Stromal cell of bone marrow (primary cell): ENCODE measurements at places on chromosomes 5 and 9.

DNA sequence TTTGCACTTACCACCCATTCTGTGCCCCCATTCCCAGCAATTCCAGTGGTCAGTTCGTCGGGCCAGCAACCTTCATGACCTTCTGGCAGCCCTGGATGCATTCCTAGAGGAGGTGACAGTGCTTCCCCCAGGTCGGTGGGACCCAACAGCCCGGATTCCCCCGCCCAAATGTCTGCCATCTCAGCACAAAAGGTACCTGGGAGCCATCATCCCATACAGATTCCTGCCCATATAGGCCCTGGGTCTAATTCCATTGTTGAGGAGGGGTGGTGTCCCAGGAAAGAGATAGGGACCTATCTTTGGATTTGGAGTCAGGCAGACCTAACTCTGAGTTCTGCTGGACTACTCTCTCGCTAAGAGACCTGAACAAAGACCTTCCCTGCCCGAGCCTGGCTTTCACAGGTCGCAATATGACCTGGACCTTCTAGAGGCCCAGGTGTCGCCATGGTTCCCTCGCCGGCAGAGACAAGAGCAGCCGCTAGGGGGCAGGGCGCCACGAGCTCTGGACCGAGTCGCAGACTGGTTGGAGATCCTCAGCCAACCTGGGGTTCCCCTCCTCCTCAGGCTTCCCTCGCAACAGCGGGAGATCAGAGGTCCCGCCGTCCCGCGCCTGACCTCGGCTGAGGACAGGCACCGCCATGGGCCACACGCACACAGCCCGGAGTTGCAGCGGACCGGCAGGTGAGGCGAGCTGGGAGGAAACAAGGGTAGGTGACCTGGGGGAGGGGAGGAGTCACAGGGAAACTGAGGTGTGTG is 3.1 kb downstream of the SLC4A9 start:
- DNase-seq: peak; percentile 18

GRCh38 chr5:80623999-80624398 is 30.5 kb upstream of the MSH3 start:
- no peak for DNase-seq

- DNase-seq: no peak
Measured at GRCh38 chr5:175640106-175640775, 17.6 kb upstream of the HRH2 start.

- DNase-seq: no peak
Measured at GRCh38 chr5:1171340-1171941, 30.0 kb upstream of the SLC6A19 start.

DNA sequence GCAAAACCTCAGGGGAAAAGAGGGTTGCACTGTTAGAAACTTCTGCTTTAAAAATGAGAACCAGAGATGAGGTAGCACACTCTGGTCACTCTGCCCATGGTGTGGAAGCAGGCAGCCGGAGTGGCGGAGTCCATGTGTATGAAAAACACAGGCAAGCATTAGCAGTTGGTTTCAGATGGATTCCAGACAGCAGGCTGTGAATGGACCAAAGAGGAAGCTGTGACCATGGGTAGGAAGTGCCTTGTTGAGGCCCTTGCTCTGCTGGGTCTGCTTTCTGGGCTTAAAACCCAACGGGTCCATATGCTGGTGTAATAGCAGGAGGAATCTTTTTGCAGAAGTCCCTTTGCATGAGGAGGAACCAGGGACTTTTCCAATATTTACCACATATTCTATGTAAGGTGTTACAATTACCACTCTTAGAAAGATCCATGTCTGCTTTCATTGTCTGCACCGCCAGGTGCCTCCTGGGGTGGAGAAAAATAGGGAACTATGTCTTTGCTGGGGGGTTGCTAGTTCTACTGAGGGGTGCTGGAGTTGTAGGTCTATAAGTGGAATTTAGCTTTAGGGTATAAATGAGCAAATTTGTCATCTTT is 77.0 kb downstream of the ANKRD55 start:
- no peak for DNase-seq

- no peak for DNase-seq
Measured at GRCh38 chr5:115333164-115333563, 36.7 kb upstream of the CCDC112 start.

DNA sequence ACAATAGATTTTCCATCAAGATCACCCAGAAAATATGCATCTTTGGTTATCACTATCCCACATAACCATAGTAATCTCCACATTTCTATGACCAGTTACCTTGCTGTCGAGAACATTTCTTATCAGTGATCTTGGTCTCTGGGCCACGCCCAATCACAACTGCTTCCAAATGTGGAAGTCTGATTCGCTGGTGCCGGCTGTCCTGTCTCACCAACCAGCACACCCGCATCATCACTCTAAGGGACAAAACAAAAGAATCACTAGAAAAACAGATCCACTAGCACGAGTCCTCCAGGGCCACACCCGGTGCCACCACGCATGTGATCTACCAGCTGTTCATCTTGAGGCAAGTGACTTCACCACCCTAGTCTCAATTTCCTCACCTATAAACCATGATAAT is 11.8 kb downstream of the APTX start:
- no peak for DNase-seq

DNA sequence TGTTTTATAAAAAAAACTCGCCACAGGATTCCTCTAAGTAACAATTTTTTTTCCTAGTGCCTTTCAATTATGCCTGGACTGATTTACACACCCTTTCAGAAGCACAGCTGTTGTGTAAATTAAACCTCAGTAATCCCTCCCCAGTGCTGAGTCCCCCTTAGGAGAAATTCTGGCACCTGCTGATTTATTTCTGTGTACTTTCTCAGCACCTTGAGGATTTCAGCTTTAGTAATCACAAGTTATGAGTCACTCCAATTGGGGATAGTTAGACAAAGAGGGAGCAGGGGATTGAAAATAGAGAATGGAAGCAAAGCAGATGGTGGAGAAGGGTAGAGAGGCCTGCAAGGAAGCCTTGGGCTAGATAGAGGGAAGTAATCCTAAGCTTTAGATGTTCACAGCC is 171.7 kb downstream of the TTLL11 start:
- no peak for DNase-seq

DNA sequence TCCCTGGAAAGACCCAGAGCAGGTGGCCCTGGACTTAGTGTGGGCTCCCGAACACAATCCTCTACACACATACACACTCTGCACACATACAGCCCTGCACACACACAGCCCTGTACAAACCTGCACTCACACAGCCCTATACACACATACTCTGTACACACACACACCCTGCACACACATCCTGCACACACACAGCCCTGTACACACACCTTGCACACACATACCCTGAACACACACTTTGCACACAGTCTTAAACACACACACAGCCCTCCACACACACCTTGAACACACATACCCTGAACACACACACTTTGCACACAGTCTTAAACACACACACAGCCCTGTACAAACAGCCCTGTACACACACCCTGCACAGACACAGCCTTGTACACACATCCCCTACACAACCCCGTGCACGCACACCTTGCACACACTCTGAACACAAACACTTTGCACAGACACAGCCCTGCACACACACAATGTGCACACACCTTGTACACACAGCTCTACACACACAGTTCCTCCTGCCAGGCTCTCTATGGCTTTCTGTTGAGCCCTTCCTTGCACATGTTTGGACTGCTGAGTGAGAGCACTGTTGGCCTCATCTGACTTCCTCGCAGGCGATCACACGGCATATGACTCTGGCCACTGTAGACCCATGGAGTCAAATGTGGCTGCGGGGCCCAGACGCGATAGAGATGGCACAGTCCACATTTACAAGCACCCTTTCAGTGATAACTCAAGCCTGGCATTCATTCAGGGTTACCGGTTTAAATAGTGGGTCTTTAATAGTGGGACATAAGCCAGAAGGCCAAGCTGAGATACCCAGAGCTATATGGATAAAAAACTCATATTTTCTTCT is 245.7 kb upstream of the IRX1 start:
- no peak for DNase-seq

DNA sequence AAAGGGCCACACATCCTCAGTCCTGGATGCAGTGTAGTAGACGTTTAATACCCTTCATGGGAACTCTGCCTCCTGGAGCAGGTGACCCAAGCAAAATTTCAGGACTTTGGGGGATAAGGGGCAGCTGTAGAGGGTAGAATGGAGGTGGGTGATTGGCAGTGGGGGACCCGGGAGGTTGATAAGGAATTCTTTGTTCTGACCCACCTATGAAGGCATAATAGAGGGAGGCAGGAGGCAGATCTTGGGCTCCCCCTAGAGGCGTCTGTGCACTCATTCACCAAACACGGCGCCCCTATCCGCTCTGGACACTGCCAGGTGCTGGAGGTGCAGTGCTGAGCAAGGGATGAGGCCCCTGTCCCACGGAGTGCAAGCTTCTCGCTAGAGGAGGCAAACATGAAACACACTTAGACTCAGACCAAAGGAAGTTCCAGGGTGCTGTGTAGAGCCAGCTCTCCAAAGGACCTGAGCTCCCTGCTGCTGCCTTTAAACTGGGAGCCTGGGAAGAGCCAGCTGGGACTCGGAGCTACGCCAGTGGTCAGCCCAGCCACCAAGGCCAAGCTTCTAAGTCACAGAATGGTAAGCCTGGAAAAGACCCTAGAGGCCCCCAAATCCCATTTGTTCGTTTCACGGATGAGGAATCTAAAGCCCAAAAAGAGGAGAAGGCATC is 7.7 kb downstream of the IL17B start:
- DNase-seq: peak; percentile 22

- DNase-seq: no peak
Measured at GRCh38 chr5:98898743-98899142, 30.1 kb downstream of the CHD1 start.

- no peak for DNase-seq
Measured at GRCh38 chr5:180120237-180121101, 48.9 kb upstream of the RNF130 start.

DNA sequence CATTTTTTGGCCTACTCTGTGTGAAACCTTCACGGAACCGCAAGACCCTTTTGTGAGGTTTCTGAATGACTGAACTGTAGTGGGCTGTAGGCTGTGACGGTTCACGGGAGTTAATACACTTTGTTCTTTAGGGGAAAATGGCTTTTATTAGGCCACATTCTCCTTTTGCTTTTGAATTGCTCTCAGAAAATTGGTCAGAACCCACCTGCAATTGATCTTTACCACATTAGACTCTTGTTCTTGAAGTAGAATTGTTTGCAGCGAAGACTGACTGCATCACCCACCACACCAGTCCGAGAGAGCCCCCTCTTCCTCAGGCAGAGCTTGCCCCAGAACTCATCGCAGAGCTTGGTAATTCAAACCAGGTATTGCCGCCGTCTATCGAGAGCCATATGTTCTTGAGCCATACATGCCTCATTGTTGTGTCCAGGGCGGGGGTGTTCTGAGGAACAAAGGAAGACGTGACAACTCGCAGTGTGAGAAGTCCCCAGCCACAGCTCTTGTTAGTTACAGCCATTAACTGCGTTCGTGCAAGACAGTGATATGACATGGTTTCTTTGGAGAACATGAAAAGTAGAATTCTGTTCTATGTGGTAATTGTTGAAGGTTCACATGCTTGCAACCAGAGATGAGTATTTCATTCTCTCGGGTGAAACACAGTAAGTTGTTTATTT is 166.4 kb upstream of the OTULINL start:
- DNase-seq: no peak

DNA sequence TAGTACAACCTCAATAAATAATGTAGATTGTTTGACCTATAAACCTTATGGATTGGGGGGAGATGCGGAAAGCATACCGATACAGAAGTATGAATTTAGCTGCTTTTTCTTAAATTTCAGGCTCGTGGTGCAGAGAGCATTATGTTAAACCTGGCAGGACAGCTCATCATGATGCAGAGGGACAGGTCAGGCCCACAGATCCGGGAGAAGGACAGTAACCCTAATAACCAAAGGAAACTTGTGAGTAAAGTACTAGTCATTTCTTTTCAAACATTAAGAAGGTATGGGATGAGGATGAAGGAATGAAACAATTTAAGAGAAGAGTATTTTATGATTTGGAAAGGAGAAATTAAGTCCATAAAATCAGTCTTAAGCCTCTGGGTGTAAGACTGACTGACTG is 70.5 kb downstream of the ERMP1 start:
- DNase-seq: no peak

- no peak for DNase-seq
Measured at GRCh38 chr5:131413605-131414559, 150.0 kb downstream of the CDC42SE2 start.

GRCh38 chr9:109967651-109968642 is 187.9 kb downstream of the PALM2AKAP2 start:
- DNase-seq: no peak

DNA sequence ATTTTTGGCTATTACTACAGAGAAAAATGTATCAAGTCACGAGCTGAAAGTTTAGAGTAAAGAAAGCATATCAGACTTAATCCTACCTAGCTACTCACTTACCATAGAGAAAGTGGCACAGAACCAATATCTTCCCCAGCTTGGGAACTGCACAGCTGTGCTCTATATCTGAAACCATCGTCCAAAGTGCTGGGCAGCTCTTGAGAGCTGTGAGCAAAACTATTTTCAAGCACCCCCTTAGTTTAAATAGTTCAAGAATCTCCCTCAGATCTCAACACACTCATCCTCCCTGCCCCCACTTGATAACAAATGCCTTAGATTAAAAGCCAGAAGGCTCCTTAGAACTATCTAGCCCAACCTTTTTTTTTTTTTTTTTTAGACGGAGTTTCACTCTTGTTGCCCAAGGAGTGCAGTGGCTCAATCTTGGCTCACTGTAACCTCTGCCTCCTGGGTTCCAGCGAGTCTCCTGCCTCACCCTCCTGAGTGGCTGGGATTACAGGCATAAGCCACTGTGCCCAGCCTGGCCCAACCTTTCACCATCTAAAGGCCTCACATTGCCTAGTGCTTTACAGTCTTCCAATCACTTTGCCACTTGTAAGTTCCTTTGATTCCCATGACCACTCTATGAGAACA is 94.2 kb upstream of the APC start:
- no peak for DNase-seq

- peak; percentile 31 for DNase-seq
Measured at GRCh38 chr9:4333231-4333740, 33.4 kb upstream of the GLIS3 start.

- DNase-seq: no peak
Measured at GRCh38 chr9:134522976-134523375, 118.6 kb upstream of the COL5A1 start.

- no peak for DNase-seq
Measured at GRCh38 chr5:173453167-173453566, 125.0 kb upstream of the STC2 start.

DNA sequence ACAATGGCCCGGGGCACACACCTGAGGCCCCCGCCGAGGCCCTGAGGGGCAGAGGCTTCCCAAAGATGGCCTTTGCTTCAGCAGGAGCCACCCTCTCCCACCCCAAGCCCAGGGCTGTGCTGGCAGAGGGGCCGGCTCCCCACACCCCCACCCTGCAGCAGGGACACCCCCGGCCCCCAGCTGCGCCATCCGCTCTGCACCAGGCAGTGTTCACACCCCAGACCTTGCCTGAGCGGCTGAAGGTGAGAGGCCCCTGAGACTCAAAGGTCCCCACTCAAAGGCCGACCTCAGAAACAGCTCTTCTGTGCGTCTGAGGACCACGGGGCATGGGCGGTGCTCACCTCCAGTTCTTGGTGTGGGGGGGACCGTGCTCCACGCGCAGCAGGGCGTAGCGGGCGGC is 37.6 kb downstream of the SLC12A7 start:
- DNase-seq: no peak

DNA sequence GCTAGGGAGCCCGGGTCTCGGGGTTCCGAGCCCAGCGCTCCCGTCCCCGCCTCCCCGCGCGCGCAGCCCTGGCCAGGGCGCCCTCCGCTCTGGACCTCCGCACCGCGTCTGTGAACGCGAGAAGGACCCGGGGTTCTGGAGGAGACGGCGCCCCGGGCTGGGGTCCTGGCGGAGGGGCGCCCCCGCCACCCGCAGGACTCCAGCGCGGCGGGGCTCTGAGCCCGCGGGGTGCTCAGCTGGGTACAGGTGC is 431 bp downstream of the TMOD1 start:
- DNase-seq: no peak
